ENCODE measurements at places on chromosomes 7 and 10. TPM values are rescaled to one million over a fixed set of nuclear protein-coding genes. Genes with fewer than 3 reads are reported as not detected.

GRCh38 chr10:30359373-30360206 is 10.5 kb upstream of the MTPAP start:
- peak; percentile 80 for DNase-seq

- no peak for DNase-seq
These were observed 738.6 kb upstream of the LRRTM3 start for GRCh38 chr10:66187053-66187733.

- no peak for DNase-seq
These were observed 171.1 kb upstream of the FZD1 start for GRCh38 chr7:91093181-91093580.

The SPDYE5 gene
- not detected for total RNA-seq
